LHCN-M2 (cell line): ENCODE measurements at places on chromosomes 3 and 15. TPM values are rescaled to one million over a fixed set of nuclear protein-coding genes. Genes with fewer than 3 reads are reported as not detected.

RAB11A gene
- total RNA-seq: 219 and 243 TPM in 2 replicates

AP3S2 gene
- 56.6 and 65.7 TPM in 2 replicates for total RNA-seq

ZSCAN2 gene
- total RNA-seq: 10.3 and 17.5 TPM in 2 replicates

TRPM1 gene
- not detected in 2 replicates for total RNA-seq

CHDH gene
- under 0.01 TPM in 2 replicates for total RNA-seq

CNTN4 gene
- total RNA-seq: not detected in 2 replicates

TPRA1 gene
- total RNA-seq: 55.1 and 67.6 TPM in 2 replicates

CPLX3 gene
- total RNA-seq: not detected in 2 replicates

MNS1 gene
- 5.3 and 5.8 TPM in 2 replicates for total RNA-seq

CATSPER2 gene
- total RNA-seq: 0.29 and 0.58 TPM in 2 replicates

GRCh38 chr3:171508676-171509075 lies 48.5 kb upstream of the TNIK start:
- peak; percentile 31 for DNase-seq

DNA sequence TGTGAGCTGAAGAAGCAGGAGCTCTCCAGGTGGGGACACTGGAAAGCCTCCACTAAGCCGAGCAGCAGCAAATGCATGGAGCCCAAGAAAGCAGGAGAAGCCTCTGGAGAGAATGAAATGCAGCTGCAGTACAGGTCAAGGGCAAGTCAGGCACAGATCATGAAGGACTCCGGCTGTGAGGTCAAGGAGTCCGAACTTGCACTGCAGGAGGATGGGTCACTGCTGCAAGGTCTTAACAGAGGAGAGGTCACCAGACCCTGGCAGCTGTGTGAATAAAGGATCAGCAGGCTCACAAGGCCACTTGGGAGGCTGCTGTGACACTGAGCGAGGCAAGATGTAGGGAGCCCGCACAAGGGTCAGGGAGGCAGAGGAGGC lies 24.7 kb upstream of the SLC41A3 start:
- DNase-seq: no peak

GRCh38 chr3:76586471-76586870 lies 453.4 kb upstream of the ROBO2 start:
- no peak for DNase-seq

- no peak for DNase-seq
These were observed 11.0 kb downstream of the SH3BP5 start for GRCh38 chr3:15321349-15321748.

- DNase-seq: peak; percentile 77
These were observed 105.0 kb upstream of the GAP43 start for GRCh38 chr3:115518100-115518852.

GRCh38 chr15:33190539-33190938 lies 4.0 kb downstream of the FMN1 start:
- no peak for DNase-seq

DNA sequence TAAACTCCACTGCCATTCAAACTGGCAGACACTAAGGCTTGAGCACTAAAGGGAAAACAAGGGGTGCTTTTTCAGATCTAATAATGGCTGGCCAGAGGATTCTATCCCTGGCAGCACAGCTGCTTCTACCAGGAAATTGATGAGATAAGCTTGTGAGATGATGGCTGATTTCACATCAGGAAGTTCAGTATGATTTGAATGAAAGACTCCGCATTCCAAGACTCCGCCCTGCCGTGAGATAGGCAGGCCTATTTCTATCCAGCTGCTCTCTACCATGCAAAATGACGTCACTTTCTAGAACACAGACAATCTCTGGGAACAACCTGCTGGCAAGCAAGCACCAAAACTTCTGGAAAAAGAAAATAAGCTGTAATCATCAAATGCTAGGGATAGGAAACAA lies 171.8 kb downstream of the WDR76 start:
- peak; percentile 81 for DNase-seq

- DNase-seq: no peak
These were observed 488.0 kb upstream of the SUCLG2 start for GRCh38 chr3:68142441-68142840.

DNA sequence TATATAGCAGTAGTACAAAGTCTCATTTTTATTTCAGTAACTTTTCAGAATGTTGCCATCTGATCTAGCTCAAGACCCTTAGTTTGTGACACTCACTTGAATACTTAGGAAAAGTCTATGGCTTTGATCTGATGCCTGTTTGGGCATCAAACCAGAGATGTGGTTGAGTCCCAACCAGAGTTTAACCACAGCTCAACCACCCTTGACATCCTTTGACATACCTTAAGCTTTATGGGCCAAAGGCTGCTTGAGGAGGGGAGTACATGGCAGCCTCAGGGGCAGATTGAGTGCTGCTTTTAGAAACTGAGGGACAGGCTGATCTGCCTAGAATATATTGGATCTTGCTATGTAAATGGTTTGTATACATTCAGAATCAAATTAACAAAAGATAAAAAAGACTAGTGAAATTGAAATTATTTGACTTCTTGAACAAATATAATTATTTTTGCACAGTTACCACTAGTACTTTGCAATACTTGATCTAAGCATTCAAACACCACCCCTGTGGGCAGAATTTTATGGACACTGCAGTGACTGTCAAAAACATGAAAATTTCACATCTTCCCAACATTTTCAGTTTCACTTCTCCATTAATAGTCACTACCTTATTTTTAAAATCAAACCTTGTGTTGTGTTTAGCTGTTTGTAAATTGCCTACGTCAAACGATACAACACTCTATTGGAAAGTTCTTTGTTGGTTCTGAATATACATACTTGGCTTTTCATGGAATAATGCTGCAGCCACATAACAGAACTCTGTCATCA lies 199.8 kb downstream of the UBE2E2 start:
- no peak for DNase-seq

- DNase-seq: peak; percentile 59
These were observed 202.7 kb downstream of the MAGI1 start for GRCh38 chr3:65836047-65836446.
